ENCODE measurements at places on chromosomes 16 and 17.

DNA sequence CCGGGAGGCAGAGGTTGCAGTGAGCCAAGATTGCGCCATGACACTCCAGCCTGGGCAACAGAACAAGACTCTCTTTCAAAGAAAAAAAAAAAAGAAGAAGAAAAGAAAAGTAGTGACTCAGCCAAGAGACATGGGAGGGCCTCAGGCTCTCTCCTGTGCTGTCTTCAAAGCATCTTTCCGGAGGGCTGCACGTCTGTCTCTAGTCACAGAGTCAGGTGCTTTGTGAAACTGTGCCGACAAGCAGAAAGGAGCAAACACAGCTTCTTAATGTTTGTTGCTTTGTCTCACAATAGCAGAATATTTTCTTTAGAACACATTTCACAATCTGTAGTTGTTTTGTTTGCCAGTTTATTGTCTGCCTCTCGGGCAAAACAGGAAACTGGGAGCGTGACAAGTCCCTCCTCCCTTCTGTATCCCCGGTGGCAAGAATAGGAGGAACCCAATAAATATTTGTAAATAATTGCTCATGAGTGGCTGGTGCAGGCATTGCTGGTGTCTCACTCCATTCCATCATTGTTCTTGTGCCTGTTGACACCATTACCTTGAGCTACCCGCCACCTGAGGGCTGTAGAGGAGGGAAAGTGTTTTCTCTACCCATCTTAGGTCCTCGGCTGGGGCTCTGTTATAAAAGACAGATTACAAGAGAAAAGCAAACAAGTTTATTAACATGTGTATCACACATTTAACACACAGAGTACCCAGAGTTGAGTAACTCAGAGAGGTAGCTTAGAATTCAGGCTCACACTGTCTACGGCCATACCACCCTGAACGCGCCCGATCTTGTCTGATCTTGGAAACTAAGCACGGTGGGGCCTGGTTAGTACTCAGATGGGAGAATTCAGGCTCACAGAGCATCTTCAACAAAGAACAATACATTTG, 5.5 kb downstream of the GAST start:
- no peak for DNase-seq

- DNase-seq = no peak
Observed at GRCh38 chr16:17252701-17253100, 218.1 kb downstream of the XYLT1 start.

- DNase-seq = no peak
Observed at GRCh38 chr17:32152130-32152529, 9.8 kb downstream of the RHOT1 start.

DNA sequence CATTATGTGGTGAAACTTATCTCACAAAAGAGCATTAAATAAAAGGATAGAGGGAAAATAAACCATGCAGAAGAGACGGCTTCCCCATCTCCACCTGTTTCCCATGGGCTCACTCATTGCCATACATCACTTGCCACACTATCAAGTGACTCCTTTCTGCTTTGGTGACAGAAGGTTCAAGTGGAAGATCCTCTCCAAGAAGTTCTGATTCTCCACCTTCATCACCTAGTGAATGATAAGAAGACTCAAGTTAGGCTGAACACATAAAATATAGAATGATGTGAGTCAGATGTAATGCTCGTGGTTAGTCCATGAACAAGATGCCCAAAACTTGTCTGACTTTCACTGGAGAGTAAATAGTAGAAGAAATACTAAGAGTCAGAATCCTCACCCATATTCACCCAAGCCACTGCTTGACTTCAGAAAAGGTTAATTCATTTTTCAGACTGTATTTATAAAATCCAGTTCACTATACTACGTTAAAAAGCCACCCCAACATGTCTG, 100.1 kb upstream of the TOB1 start:
- DNase-seq = no peak

GRCh38 chr17:6523330-6523729, 33.0 kb downstream of the PITPNM3 start:
- DNase-seq = no peak

DNA sequence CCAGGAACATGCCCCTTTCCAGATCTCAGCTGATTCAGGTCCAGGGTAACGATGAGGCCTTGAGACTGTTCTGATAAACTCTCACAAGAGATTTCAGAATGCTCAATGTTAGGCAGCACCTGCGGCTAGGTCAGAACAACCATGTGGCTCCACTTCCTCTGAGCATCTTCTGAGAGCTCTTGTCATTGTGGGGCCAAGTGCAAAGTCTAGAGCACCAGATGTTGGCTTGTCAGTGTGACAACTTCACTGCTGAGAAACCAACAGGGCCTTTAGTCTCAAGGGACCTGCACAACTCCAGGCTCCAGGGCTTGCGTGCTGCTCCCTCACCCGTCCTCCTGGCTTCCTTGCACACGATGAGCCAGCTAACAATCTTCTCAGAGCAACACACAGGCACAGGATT, 29.0 kb downstream of the FCSK start:
- DNase-seq = no peak

- DNase-seq = peak; percentile 48
Observed at GRCh38 chr17:80260791-80261158, at the start of gene RNF213. TSS of gene RNF213 (plus strand) at chr17:80260852. CDS start at chr17:80263682, 2,830 bp downstream.

DNA sequence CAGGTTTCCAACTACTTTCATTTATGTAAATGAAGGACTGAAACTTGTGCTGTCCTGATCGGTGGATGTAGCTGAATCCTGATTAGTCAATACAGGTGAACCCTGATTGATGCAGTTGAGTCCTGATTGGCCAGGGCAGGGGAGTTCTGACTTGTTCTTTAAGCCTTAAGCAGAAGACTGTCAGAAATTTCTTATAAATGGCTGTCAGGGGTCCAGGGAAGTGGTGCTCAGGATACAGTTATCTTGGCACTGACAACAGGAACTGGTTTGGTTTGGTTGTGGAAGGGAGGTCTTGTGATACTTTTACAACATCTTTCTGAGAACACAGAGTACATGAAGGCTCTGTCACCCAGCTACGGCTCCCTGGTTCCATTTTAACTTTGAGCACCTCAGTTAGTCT, 132.1 kb downstream of the KCNJ12 start:
- DNase-seq = no peak

DNA sequence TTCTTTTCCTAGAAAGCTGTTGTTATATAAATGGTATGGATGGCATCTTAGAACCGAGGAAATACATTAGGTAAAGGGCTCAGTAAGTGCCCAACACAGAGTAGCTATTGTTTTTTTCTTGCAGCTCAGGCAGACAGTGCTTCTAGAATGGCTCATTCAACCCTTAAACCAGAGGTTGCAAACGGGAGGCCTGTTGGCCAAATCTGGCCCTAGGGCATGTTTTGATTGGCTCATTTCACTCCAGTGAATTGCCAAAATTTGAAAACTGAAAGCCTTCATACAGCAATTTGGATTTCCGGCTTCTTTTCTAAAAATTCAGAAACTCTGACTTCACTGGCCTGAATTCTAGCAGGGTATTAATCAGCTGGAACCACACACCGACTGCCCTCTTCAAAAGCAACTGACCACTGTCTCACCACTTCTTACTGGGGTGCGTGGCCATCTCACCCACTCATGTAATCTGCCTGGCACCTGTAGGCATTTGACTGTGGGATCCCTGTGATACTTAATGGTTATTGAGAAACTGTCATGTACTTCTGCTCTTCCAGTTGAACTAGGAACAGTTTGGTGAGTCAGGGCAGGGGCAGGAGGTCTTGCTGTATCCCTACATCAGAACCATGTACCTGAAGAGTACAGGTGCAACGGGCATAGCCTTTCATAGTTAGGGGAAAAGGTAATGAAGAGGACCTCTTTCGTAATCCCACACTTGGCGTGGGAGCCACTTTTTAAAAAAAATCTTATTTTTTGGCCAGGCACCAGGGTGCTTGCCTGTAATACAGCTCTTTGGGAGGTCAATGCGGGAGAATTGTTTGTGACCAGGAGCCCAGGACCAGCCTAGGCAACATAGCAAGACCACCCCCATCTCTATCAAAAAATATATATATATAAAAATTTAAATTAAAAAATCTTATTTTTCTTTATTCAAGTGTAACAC, 53.6 kb upstream of the SCNN1B start:
- DNase-seq = no peak

DNA sequence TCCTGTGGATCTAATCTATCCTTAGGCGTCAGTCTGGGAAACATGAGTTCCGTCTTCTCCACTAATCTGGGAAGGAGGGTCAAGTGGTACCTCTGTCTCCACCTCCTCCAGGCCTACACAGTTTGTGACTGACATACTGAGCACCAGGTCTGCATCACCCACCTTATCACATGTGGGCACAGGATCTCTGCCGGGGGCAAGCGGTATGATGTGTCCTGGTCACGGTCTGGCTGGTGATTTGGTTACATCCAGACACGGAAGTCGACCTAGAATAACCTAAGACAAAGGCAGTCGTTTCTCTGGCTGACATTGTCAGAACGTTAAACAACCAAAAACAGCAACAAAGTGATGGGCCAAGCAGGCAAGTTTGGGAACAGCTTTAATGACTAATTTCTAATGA, 82.5 kb upstream of the HSBP1 start:
- DNase-seq = no peak

Data from posterior cingulate gyrus (tissue), 11 donors.